ENCODE measurements at places on chromosomes 12 and 14.

- DNase-seq = no peak
These were observed 155.9 kb downstream of the KCNH5 start for GRCh38 chr14:62889364-62889763.

- DNase-seq = no peak
These were observed 5.5 kb upstream of the ZNF740 start for GRCh38 chr12:53174881-53175491.

DNA sequence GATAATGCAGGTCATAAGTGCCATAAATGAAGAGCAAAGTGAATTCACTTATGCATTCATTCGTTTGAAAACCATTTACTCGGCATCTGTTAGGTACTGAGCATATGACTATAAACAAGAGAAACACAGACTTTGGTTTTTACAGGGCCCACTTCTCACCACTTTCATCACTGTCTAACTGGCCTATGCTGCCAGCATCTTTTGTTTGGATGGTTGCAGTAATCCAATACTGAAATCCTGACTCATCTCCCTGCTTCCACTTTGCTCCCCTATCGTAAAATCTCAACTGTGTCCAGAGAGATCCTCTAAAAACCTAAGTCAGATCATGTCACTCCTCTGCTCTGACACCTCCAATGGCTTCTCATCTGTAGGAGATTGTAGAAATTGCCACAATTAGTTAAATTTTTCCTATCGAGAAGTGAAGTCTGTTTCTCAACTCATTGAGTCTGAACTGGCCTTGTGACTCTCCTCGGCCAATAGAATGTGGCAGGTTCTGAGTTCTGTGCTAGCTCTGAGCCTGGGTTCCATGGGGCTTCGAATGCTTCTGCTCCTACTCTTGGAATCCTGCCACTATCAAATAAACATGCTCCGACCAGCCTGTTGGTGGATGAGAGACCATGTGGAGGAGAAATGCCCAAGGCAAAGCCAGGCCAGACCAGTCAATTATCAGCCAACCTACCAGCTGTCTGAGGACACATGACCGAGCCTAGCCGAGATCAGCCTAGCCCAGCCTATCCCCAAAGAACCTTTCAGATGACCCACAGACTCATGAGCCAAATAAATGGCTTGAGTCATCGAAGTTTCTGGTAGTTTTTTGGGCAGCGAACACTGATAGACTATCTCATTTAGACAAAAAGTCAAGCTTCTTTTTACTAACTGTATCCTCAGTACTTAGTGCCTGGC is 2.2 kb upstream of the BATF start:
- DNase-seq = no peak

- DNase-seq = no peak
These were observed 113.2 kb downstream of the APAF1 start for GRCh38 chr12:98758331-98758730.

DNA sequence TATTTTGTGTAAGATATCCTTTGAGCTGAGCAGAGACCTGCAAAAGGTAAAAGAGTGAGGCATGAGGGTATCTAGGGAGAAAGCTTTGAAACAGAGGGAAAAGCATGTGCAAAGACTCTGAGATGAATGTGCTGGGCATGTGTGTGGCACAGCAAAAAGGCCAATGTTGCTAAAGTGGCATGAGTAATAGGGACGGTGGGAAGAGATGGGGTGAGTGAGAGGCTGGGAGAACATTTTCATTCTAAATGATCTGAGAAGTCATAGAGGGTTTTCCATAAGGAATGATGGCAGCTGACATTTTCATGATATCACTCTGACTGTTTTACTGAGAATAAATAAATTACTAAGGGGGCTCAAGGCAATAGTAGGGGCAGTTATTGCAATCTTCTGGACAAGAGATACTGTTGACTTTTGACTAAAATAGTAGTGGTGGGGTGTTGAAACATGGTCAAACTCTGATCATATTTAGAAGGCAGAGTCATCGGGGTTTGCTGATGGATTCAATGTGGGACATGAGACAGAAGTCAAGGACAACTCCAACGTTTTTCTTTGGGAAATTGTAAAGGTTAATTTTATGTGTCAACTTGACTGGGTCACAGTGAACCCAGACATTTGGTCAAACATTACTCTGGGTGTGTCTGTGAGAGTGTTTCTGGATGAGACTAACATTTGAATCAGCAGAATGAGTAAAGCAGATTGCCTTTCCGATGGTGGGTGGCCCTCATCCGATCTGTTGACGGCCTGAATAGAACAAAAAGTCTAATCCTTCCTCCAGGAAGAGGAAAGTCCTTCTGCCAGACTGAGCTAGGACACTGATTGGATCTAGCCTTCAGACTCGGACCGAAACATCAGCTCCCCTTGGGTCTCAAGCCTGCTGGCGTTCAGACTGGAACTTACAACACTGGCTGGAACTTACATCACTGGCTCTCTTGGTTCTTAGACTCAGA is 193.9 kb upstream of the PLXNC1 start:
- DNase-seq = no peak

GRCh38 chr14:105475269-105476096 is 862 bp downstream of the CRIP2 start:
- DNase-seq = peak; percentile 32

GRCh38 chr14:65940056-65940735 is 527.7 kb downstream of the FUT8 start:
- DNase-seq = peak; percentile 23

DNA sequence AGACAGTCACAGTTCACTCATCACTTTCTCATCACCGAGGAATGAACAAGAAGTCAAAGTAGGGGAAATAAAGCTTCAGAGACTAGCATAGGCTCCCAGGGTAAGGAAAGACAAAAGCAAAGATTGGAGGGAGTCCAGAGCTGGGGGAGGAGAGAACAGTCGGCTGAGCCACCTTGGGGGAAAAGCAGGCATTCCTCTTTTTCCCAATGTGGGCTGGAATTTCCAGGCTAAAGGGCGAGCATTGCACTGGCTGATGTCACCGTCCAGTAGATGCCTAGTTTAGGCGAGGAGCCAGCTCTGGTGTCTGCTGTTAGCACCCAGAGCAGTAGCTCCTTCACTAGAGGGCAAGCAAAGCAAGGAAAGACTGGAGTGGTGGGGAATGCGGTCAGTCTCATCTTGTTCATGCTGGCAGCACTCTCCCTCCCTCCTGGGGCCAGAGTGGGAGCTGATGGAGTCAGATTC is 8.5 kb upstream of the KRT75 start:
- no peak for DNase-seq

- DNase-seq = no peak
These were observed 57.1 kb downstream of the NIN start for GRCh38 chr14:50773632-50774541.

DNA sequence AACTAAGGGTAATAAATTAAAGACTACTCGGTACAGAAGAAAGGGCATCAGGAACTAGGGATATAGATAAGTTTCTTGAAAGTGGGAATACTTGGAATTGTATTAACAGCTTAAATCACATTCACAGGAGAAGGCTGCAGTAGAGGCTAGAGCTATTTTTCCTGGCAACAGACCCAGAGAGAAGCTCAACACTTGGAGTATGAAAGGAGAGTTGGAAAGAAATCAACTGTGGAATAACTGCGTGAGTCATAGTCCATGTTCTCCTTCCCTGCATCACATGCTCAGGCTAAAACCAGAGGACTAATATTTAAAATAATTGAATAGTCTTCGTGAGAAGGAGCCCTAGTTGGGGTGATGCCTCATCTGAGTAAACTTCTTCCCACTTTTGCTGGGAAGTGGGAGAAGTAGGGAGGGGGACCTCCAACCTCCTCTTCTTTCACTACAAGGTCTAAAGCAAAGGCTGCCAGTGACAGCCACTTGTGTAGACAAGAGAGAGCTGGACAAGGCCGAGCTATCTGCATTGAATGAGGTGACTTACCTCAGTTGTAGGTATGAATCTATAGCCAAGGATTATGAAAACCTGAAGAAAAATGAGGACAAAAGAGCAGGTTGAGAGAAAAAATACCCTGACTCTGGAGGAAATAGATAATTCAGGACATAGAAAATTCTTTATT is 32.7 kb downstream of the DYRK2 start:
- no peak for DNase-seq

- no peak for DNase-seq
These were observed 848 bp upstream of the CPNE6 start for GRCh38 chr14:24070285-24071143.

GRCh38 chr14:105128059-105128458 is 40.5 kb downstream of the JAG2 start:
- DNase-seq = no peak

DNA sequence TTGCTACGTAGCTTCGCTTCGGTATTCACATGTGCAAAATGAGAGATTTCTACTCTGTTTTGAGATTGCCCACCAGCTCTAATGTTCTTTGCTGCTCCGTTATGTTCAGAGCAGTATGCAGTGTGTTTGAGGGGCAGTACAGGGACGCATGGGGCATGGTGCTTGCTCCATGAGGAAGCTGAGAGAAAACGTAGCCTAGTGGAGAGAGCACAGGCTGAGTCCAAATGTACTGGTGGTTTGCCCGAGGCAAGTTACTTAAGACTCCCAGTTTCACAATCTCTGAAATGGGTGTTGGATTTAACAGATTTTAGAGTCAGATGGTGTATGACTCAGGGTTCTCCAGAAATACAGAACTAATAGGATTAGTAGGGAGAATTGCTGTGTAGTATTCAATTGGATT is 310.5 kb downstream of the ETNK1 start:
- DNase-seq = no peak

- DNase-seq = no peak
These were observed 27.0 kb downstream of the P2RX7 start for GRCh38 chr12:121159467-121160307.

- DNase-seq = no peak
These were observed 114.3 kb upstream of the ETV6 start for GRCh38 chr12:11535127-11535526.

DNA sequence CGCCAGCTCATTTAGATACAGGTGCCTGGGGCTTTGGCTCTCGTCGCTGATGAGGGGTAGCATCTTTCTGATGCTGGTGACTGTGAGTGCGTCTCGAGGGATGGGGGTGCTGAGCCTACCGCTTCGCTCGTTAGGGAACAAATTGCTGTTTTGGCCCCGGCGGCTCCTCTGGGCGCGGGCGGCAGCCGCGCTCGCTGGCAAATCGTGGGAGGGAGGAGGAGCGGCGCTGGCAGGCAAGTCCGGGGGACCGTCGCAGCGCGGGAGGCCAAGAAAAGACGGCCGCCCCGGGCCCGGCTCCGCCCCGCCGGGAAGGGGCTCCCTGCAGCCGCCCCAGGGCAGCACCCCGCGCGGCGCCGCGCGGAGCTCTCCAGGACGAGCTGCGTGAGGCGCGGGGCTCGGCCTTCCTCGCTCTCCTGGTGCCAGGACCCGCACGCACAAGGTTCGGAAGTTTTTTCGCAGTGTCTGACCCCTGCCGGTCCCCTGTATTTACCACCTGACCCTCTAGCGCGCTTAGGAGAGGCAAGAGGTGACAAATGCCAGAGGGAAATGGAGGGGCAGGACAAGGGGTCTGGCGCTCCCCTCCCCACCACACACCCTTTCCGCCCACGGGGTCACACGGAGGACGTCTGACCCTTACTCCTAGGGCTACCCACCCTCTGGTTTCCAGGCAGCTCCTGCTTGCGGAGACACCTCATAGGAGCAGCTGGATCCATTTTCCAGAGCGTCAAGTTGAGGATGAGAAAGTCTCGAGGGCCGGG is 899 bp upstream of the KCNH3 start:
- DNase-seq = peak; percentile 12

DNA sequence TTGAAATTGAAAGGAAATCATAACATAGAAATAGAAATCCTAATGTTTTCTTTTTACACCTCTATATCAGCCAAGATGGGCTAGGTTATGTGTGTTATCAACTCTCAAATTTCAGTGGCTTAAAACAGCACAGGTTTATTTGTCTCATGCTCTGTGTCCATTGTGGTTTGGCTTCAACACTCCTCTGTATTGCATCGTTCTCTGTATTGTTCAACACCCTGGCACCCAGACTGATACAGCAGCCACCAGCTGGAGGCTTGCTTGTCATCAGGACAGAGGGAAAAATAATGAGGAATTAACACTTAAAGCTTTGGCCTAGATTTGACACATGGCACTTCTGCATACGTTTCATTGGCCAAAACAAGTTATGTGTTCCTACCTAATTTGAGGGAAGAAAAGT is 234.2 kb upstream of the ARHGAP5 start:
- no peak for DNase-seq

GRCh38 chr14:94036313-94037167 is 10.4 kb downstream of the OTUB2 start:
- peak; percentile 78 for DNase-seq

GRCh38 chr14:32224737-32225377 is 21.8 kb upstream of the RNU6-8 start:
- DNase-seq = no peak

DNA sequence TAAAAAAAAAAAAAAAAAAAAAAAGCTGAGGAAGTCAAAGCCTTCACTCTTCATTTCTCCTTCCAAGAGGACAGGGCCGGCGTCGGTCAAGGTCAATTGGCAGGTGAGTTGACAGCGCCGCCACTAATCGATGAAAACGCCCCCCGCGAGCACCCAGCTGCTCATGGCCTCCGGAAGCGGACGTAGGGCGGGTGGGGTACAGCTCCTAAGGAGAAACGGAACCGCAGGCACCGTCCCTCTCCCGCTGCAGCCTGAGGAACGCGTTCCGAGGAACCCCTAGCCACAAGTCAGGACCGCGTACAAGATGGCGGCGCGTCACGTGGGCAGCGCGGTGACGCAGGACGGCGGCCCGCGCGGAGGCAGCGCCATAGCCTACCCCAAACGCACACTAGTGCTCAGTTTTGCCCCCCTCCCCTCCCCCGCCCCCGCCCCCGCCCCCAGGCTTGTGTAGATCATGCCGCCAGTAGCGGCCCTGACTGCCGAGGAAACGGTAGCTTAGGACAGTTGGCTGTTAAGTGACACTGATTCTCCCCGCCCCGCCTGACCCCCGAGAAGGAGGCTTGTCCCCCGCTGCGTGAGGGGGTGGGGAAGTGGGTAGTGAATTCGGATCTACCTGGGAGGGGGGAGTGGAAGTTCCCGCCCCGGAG is at the start of gene ATF1:
ATF1 (plus strand) TSS at position 463 of the 647 bp plus-strand sequence. CDS start 16,045 bp downstream, outside the sequence.
- peak; percentile 88 for DNase-seq

- no peak for DNase-seq
These were observed 63.6 kb downstream of the TMCC3 start for GRCh38 chr12:94586589-94587259.

DNA sequence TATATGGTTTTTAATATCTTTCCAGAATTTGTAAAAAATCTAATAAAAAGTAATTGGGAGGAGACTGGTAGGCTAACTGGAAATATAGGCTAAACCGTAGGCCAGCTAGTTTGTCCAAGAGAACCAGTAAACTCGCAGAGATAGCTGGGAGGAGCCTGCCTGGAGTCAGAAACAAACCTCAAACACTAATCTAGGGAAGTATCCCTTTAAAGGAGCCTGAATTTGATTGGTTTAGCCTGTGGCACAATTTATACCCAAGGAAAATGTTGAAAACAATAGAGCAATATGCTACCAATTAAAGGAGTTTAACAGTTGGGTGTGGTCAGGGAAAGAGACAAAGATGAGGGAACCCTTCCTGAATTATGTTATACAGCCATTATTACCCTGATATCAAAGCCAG is 109.6 kb downstream of the EML5 start:
- no peak for DNase-seq

GRCh38 chr14:91009501-91010152 is 50.8 kb downstream of the RPS6KA5 start:
- DNase-seq = peak; percentile 6

- DNase-seq = no peak
These were observed 100.2 kb downstream of the STAB2 start for GRCh38 chr12:103687253-103687652.

GRCh38 chr14:88895116-88895515 is 70.7 kb downstream of the TTC8 start:
- no peak for DNase-seq
